ENCODE measurements at places on chromosomes 7 and 10.
A peak's percentile ranks its signal among the peaks of the same experiment; 100 is the strongest.

DNA sequence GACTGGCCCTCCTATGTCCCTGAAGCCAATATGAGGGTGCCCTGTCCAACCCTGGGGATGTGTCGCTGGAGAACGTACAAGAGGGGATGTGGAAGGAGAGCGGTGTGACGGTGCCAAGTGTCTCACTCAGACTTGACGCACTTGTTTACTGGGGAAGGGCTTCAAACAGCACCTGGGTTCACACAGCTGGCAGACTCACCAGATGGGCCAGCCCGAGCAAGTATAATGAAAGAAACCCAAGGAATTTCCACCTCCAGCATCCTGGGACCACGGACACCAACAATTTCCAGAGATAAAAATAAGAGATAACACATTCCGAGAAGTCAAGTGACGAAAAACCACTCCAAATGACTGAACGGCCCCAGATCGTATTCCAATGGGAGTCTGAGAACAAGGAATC, 5.3 kb downstream of the ATP5MF start:
- no peak overlapping the region for H3K27ac ChIP-seq
- DNase-seq = no peak
- peaks cover 39% of the 10 kb centered on the region for H3K36me3 ChIP-seq
- peaks cover 8% of the 10 kb centered on the region for H3K4me1 ChIP-seq
- H3K27me3 ChIP-seq = no peaks in the 10 kb centered on the region

DNA sequence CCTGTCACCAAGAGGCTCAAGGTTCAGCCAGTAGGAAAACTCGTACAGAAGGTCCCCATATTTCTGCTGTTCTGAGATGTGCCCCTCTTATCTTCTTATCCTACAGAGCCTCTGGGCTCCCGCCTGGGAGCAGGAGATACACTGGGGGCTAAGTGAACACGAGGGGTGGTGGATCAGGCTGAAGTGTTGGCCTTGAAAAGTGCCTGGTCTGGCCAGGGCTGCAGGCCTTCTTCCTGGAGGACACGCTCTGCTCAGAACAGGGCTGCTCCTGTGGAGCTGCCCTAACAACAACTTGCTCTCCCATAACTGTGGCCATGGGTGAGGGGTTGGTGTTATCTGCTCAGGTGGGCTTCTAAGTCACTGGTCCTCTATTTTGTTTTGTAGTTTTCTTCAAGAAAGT, 33.7 kb downstream of the C10orf120 start:
- no peak overlapping the region for H3K27ac ChIP-seq
- H3K4me3 ChIP-seq = no peak overlapping the region
- no peaks in the 10 kb centered on the region for H3K36me3 ChIP-seq
- no peaks in the 10 kb centered on the region for H3K4me1 ChIP-seq
- DNase-seq = no peak

DNA sequence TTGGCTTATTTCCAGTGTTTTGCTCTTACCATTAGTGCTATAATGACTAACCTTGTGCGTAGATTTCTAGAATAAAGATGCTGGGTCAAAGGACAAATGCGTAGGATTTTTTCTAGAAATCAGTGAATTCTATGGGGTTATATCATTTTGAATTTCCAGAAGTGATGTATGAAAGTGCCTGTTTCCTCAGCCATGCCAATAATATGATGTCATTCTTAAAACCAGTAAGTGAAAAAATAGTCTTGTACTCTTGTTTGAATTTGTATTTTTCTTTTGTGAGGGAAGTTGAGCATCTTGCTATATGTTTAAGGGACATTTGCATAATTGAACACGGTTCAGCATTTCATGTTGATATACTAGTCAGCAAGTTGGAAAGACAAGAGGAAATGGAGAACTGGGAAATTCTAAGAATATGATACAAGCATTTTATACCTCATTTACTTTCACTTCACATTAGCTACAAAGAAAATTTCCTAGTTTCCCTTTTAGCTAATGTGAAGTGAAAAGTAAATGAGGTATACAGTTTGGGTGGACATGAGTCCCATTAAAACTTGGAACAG, 3.8 kb upstream of the DNAH11 start:
- no peak overlapping the region for H3K4me3 ChIP-seq
- H3K4me1 ChIP-seq = peaks cover 11% of the 10 kb centered on the region
- peaks cover 11% of the 10 kb centered on the region for H3K27me3 ChIP-seq
- H3K27ac ChIP-seq = no peak overlapping the region

- no peaks in the 10 kb centered on the region for H3K27me3 ChIP-seq
- H3K36me3 ChIP-seq = no peaks in the 10 kb centered on the region
- no peak for DNase-seq
- H3K4me3 ChIP-seq = no peak overlapping the region
- no peaks in the 10 kb centered on the region for H3K4me1 ChIP-seq
Measured at GRCh38 chr10:100403734-100404133, 56.7 kb downstream of the SCD start.

DNA sequence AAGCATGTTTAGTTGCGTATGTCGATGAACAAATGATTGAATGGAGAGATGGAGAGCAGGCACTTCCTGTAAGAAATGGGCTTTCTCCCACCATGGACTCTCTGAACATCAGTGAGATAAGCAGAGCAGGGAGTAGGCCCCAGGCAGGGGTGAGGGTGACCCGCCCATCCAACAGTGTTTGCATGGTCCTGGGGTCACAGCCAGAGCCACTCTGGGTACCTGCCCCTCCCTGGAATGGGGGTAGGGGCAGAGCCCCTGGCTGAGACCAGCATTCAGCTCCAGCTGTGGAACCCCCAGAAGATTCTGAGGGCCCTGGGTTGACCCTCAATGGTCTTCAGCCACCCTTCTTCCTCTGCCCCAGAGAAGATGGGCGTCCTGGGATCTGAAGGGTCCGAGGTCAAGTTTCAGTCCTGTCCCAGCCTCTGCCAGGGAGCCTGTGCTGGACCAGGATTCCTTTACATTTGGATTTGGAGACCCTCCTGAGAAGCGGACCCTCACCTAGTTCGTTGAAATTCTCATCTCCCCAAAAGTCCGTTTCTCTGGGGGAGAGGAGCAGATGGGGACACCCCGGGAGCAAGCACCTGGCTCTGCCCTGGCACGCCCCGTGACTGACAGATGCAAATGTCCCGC, 2.4 kb upstream of the FGF8 start:
- peaks cover 24% of the 10 kb centered on the region for H3K4me1 ChIP-seq
- peaks cover 50% of the 10 kb centered on the region for H3K27me3 ChIP-seq
- H3K36me3 ChIP-seq = no peaks in the 10 kb centered on the region
- no peak overlapping the region for H3K27ac ChIP-seq
- H3K4me3 ChIP-seq = no peak overlapping the region

- no peak overlapping the region for H3K4me3 ChIP-seq
- DNase-seq = no peak
- no peaks in the 10 kb centered on the region for H3K27me3 ChIP-seq
Measured at GRCh38 chr10:87546971-87547413, 42.3 kb downstream of the MINPP1 start.

- H3K27me3 ChIP-seq = no peaks in the 10 kb centered on the region
- no peaks in the 10 kb centered on the region for H3K4me1 ChIP-seq
- H3K27ac ChIP-seq = no peak overlapping the region
- H3K36me3 ChIP-seq = no peaks in the 10 kb centered on the region
Measured at GRCh38 chr7:71457846-71458590, 326.1 kb downstream of the GALNT17 start.

GRCh38 chr7:5541087-5541992, 117.7 kb upstream of the TNRC18 start:
- no peak overlapping the region for H3K4me3 ChIP-seq
- no peaks in the 10 kb centered on the region for H3K36me3 ChIP-seq
- H3K27ac ChIP-seq = no peak overlapping the region
- DNase-seq = no peak
- H3K27me3 ChIP-seq = no peaks in the 10 kb centered on the region
- H3K4me1 ChIP-seq = no peaks in the 10 kb centered on the region

DNA sequence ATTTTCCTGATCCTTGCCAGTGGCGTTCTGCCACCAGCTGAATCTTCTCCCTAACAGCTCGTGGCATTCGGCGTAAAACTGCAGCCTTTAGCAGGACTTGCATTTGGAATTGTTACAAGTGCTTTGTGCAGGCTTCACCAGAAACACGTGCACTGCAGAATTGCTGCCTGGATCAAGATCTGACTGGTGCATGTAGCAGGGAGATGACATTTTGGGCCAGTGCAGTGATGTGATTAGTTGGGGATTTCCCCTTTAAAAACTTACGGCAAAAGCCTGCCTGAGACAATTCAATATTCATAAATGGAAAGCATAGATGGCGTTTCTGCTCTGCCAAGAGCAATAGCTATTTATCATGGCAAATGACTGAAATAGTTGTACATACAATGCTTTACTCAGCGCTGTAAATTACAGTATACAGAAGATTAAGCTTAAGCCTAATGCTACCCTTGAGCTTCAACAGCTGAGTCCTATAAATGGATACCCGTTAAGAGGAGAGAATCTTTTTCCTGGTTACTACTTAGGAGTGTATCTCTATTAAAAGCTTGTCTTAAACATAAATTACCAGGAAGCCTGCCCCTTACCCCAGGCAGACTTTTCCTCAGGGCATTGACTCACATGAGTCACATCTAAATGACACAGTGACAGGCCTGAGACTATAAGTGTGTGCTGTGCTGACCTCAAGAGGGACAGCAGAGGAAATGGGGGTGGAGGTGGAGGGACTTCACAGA, 106.3 kb downstream of the ATXN7L1 start:
- H3K27ac ChIP-seq = no peak overlapping the region
- no peak overlapping the region for H3K4me3 ChIP-seq
- DNase-seq = peak; percentile 12
- H3K4me1 ChIP-seq = peaks cover 23% of the 10 kb centered on the region
- H3K36me3 ChIP-seq = no peaks in the 10 kb centered on the region
- H3K27me3 ChIP-seq = no peaks in the 10 kb centered on the region

GRCh38 chr10:110634527-110635209, 9.5 kb upstream of the RBM20 start:
- no peaks in the 10 kb centered on the region for H3K27me3 ChIP-seq
- H3K4me3 ChIP-seq = no peak overlapping the region
- H3K27ac ChIP-seq = no peak overlapping the region

Measured in astrocyte (in vitro differentiated cells and primary cell).